ENCODE measurements at places on chromosomes 13 and 19. TPM values are rescaled to one million over a fixed set of nuclear protein-coding genes. Genes with fewer than 3 reads are reported as not detected.
A peak's percentile ranks its signal among the peaks of the same experiment; 100 is the strongest.

DNA sequence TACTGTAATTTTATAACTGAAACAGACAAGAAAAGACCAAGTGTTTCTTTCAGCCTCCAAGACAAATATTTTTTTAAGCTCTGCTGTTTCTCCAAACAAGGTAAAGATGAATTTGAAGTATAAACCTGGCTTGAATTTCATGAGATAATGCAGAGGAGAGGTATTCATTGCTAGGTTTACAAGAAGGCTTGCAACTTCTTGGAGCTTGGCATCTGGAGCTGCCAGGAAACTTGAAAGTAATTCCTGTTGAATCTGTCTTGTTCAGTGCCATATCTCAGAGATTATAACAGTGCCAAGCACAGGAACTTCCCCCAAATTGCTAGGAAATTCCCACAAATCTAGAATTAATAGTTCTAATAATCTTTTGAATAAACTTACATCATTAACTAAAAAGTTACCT is 70.9 kb downstream of the CDK8 start:
- DNase-seq = no peak

DNA sequence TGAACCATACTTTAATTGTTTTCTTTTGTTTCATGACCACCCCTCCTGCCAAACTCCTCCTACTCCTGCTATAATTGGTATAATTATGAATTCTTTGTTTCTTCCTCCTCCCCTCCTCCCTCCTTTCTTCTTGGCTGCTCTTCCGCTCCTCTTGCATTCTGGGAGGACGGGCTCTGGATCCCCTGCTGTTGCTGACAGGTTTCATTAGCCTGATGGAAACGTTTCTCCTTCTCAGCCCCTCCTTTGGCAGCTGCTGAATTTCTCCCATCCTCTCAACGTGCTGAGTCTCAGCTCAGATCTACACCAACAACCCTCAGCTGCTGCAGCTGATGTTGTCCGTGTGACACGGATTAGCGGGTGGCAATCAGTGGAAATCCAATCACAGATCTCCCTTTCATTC is 97.1 kb upstream of the UBAC2 start:
- DNase-seq = no peak

GRCh38 chr13:25923217-25924085 is 128.4 kb downstream of the SHISA2 start:
- no peak for DNase-seq

DNA sequence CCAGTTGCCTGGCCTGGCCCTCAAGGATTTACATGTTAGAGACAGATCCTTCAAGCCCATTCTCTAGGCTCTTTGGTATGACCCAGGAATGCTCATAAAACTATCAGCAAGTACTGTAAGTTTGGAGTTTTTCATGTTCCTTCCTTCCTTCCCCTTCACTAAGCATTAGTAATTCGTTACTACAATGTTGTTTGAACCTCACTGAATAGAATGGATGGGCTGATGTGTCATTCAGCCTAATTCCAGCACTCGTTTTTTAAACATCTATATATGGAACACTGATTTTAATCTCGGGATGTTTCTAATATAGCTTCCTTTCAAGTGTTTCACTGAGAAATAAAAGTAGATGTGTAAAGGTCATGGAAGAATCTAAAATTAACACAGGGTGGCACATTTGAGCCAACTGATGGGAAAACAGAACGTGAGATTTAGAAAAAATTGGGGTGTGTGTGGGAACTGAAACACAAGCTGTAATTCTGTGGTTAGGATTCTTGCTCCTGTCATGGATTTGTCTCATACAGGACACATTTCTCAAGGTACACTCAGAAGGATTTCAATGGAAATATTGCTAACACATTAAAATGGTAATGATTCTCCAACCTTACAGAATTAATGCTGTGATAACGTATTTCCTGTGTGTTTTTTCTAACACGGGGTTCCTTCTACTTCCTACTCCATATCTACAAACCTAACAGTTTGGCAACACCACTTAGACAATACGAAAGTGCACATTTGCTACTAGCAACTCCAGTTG is 93.4 kb downstream of the FLT1 start:
- DNase-seq = no peak

DNA sequence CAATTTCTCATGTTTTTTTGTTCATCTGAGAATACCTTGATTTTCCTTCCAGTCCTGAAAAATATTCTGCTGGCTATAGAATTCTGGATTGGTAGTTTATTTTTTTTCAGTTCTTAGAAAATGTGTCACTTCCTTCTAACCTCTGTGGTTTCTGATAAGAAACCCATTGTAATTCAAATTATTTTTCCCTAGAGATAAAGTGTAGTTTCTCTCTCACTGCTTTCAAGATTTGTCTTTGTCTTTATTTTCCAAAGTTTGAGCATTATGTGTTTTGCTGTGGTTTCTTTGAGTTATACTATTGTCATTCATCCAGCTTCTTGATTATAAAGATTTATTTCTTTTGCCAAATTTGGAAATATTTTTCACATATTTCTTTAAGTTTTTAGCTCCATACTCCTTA is 324.0 kb upstream of the SPRY2 start:
- DNase-seq = no peak

DNA sequence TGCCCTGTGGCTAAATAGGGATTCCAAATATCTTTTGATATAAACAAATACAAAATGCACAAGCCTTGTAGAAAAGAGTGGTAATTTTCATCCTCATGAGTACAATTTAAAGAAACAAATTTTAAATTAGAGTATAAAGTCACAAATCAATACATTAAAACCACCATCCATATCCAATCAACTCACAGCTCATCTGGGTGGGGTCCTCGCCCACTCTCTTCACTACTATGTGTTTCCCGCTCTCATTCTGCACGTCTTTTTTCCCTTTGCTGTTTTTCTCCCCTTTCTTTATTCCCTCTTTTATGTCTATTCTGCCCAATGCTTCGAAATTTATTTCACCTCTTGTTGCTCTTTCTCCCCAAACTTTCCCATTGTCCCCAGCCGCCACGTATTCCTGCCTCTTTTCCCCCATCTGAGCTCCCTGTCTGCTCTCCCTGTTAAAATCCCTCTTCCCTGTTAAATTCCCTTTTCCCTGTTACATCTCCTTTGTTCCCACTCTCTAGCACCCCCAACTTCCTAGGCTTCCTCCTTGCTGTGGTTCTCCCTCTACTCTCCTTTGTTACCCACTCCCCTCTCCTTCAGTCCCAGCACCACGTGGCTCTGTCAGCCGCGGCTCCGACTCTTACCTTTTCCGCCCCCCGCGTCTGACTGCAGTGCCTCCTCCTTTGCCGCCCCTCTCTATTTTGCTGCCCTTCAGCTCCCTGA is 1.3 kb downstream of the ZNF616 start:
- DNase-seq = peak; percentile 30

DNA sequence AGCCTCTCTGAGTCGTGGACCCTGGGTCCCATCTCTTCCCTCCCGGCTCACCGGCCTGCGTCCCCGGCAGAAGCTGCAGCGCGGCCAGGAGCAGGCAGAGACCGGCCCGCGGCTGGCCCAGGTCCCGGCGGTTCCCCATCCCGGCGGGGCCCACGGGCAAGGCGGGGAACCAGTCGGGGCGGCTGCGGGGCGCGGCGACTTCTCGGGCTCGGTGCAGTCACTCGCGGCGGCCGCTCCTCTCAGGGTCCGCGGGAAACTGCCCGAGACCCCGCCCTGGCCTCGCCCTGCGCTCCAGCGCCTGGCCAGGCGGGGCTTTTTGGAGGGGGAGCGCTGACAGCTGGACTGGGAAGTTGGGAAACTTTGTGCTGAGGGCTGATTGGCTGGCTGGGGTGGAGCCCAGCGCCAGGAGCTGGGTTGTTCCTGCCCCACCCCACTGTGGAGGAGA is at the start of gene COL5A3:
Gene COL5A3 (minus strand): TSS at position 258 of the 445 bp plus-strand sequence. CDS start 119 bp downstream, at position 139.
- DNase-seq = no peak

DNA sequence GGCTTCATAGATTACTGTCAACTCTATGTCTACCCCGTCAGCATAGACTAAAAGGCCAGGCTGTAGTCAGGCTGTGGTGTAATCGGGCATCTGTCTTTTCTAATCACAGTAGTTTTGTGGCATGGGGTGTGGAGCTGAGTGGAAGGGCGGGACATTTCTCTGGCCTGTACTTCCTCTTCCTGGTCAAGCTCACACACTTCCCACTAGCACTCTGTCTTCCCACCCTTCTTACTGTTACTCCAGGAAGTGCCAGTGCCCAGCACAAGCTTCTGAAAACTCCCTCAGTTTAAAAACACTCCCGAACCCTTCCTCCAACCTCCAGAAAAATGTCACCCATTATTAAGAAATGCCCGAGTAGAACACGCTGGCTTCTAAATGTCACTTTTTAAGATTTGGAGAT is 229.8 kb downstream of the KLF5 start:
- DNase-seq = no peak

DNA sequence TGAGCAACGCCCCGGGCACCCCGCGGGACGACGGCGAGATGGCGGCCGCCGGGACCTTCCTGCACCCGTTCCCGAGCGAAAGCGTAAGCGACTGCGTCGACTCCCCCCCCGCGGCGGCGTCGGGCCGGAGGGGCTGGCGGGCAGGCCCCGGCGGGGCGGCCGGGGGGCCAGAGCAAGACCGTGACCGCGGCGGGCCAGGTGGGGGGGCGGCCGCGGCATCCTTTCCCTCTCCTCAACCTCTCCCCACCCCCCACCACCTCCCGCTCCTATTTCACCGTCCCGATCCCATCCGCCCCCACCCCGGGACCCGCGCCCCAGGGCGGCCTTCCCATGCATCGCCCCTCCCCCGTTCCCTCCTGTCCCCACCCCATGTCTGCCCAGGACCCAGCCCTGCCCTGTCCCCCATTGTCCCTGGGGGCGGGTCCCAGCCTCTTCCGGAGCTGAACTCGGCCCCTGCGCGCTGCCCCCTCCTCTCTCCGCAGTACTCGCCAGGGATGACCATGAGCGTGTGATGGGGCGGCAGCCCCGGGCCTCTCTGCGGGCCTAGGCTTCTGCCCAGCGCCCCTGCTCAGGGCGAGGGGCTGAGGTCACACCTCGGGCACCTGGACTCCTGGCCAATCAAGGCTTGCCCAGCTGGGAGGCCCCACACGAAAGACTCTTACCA is 4.1 kb downstream of the ISYNA1 start:
- DNase-seq = no peak

GRCh38 chr13:30477346-30478195 is 11.8 kb upstream of the HMGB1 start:
- DNase-seq = no peak

DNA sequence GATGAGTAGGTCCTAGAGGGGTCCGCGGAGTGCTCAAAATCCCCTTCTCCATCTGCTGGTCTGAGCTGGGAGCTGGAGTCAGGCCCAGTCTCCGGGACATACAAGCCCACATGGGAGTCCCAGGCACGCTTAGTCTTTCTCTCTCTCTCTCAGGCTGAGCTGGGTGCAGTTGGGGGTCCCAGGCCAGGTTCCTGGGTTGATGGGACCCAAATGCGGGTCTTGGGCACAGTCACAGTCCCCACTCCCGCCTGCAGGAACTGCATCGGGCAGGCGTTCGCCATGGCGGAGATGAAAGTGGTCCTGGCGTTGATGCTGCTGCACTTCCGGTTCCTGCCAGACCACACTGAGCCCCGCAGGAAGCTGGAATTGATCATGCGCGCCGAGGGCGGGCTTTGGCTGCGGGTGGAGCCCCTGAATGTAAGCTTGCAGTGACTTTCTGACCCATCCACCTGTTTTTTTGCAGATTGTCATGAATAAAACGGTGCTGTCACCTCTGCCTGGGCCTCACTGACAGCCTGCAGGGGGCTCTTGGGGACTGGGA is 23.8 kb downstream of the CYP4F12 start:
- no peak for DNase-seq

DNA sequence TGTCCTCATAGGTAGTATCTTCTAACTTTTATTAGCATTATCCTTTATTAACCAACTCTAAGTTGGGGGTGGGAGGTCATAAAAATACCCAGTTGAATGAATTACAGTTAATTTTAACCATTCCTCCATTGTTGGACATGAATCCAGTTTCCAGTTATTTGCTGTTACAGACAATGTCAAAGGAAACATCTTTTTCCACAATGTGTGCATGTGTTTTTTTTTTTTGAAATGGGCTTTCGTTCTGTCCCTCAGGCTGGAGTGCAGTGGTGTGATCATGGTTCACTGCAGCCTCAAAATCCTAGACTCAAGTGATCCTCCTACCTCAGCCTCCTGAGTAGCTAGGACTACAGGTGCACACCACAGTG is 32.0 kb downstream of the KLF5 start:
- no peak for DNase-seq

GRCh38 chr19:13804830-13805683 is 9.8 kb downstream of the ZSWIM4 start:
- DNase-seq = no peak

DNA sequence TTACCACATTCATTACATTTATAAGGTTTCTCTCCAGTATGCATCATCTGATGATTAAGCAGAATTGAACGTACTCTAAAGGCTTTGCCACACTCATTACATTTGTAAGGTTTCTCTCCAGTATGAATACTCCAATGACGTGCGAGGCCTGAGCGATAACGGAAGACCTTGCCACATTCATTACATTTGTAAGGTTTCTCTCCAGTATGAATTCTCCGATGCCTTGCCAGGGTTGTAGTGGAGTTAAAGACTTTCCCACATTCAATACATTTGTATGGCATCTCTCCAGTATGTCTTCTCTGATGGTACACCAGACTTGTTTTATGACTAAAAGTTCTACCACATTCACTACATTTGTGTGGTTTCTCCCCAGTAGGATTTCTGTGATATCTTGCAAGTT is 16.8 kb upstream of the ZNF432 start:
- DNase-seq = no peak

DNA sequence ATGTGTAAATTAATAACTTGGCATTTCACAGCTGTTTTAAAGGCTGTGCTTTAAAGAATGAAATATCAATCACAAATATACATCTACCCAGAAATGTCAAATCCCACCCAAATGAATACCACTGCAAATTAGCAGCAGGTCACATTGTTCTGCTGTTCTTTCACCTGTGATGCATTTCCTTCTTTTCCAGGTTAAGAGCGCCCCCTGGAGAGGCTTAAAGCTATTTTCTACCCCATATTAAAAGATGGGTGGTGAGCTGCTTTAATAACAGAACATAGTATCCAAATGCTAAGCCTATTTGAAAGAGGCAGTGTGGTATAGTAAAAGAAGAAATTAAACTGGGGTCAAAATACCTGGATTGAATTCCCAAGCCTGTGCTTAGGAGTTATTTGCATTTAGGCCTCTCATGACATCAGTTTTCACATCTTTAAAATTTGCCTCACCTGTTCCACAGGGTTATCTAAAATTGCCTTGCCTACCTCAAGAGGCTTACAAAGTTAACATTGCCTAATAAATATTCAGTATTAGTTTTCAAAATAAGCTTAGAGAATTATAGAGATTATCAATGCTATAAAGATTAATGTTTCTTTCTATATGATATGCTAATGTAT is 396.9 kb upstream of the SLITRK5 start:
- DNase-seq = peak; percentile 6

GRCh38 chr13:82947191-82947621 is 935.1 kb downstream of the SLITRK1 start:
- no peak for DNase-seq

The SLC7A9 gene
- 14.8 TPM for polyA plus RNA-seq

The COL4A1 gene
- polyA plus RNA-seq = 518 TPM

The LHB gene
- polyA plus RNA-seq = 0.35 TPM

The CEACAM20 gene
- not detected for polyA plus RNA-seq

The GALP gene
- polyA plus RNA-seq = not detected

The ADGRL1 gene
- 48.7 TPM for polyA plus RNA-seq

The LSR gene
- 73.2 TPM for polyA plus RNA-seq

The ZNF556 gene
- 0.43 TPM for polyA plus RNA-seq

The ETHE1 gene
- polyA plus RNA-seq = 26.0 TPM

The KIR3DL1 gene
- not detected for polyA plus RNA-seq

The R3HDM4 gene
- 62.3 TPM for polyA plus RNA-seq
